ENCODE measurements at places on chromosomes 3 and 15.
A peak's percentile ranks its signal among the peaks of the same experiment; 100 is the strongest.

DNA sequence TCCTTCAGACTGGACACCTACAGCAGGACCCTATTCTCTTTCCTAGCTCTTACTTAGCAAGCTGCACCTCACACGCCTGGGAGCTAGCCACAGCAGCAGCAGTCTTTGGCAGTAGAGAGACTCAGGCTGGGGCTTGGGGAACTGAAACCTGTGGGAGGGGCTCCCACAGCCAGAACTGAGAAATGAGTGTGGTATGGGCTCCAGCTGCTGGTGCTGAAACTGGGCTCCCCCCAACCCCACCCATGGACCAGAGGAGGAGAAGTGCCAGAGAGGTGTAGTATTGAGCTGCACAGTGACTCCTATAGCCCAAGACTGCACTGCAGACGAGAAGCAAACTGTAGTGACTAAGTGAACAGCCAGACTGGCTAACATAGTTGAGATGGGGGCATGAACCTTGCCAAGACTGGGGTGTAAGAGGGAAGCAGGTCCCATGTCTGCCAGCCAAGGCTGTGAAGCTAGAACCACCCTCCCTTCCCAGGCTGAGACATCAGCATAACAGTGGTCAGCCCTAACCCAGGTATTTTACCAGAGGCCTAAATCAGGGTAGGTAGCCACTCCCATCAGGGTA lies 62.5 kb downstream of the MYO5A start:
- peak; percentile 89 for DNase-seq

- DNase-seq = no peak
Measured at GRCh38 chr15:28994831-28995596, 109.2 kb downstream of the APBA2 start.

DNA sequence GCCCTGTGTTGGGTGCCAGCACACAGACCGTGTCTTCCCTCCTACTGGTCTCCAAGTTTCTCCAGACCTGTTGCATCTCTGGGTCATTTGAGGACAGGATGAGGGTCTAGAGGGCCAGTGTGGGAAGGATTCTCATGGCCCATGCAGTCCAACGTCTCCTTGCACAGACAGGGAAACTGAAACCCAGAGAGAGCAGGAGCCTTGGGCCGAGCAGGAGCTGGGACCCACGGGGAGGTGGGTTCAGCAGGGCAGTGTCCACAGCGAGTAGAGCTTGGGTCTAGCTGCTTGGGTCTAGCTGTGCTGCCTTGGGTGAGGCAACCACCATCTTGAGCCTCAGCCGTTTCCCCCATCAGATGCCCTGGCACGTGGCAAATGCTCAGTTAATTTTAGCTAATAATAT lies 32.3 kb downstream of the HDAC11 start:
- no peak for DNase-seq

DNA sequence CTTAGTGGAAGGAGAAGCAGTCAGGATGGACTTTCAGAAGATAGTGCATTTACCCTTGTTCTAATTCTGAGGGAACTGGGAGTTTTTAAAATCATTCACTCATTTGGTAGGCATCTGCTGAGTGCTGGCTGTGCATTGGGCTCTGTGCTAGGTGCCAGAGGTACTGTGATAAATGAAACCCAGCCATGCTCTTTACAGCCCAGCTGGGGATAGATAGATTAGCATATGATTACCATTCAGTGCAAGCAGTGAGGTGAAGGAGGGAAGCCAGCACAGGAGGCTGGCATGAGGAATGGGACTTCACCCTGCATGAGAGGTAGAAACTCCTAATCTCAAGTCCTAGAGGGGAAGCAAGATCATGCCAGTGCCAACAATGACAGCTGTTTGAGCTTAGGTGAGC lies 361.9 kb upstream of the TRIM42 start:
- DNase-seq = no peak

DNA sequence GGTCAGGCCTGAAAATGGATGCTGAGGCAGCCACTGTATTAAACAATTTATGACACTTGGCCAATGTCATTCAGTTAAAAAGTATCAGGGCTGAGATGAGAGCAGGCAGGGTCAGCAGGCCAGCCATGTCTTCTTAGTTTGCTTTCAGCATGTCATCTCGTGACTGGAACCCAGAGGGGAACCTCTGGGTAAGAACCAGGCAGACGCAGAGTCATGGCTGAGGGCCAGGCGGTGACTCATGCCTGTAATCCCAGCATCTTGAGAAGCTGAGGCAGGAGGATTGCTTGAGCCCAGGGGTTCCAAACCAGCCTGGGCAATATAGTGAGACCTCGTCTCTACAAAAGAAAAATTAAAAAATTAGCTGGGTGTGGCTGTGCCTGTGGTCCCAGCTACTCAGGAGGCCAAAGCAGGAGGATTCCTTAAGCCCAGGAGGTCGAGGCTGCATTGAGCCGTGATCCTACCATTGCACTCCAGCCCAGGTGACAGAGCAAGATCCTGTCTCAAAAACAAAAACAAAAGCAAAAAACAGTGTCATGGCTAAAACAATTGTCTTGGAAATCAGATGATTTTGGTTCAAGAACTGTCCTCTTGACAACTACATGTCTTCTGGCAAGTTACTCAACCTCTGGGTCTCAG lies 11.7 kb downstream of the BCL2L10 start:
- DNase-seq = no peak

GRCh38 chr15:37425541-37425940 lies 325.2 kb upstream of the MEIS2 start:
- DNase-seq = no peak

DNA sequence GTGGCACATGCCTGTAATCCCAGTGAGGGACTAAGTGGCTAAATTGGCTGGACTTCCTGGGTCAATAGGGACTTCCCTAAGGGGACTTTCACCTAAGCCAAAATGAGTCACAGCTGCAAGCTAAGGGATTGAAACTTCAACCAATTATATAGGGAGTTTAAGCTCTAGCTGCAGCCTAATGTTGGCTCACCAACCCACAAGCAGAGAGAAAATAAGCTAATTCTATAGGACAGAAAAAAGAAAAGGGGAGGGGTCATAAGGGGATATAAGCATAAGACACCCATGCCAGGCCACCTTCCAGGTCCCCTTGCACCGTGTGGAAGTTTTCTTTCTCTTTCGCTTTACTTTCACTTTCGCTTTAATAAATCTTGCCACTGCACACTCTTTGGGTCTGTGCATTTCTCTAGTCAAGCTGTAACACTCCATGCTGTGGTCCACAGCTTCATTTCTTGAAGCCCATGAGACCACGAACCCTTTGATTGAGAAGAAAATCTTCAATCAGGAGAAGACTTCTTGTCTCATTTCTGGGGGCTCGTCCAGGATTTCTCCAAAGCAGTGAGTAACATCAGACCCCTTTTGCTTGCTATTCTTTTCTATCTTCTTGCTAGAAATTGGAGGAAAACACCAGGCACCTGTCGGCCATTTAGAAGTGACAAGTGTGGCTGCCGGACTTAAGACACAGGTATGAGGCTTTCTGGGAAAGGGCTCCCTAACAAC lies 192.3 kb downstream of the IGSF11 start:
- no peak for DNase-seq

GRCh38 chr15:39326306-39326975 lies 254.4 kb upstream of the THBS1 start:
- no peak for DNase-seq

DNA sequence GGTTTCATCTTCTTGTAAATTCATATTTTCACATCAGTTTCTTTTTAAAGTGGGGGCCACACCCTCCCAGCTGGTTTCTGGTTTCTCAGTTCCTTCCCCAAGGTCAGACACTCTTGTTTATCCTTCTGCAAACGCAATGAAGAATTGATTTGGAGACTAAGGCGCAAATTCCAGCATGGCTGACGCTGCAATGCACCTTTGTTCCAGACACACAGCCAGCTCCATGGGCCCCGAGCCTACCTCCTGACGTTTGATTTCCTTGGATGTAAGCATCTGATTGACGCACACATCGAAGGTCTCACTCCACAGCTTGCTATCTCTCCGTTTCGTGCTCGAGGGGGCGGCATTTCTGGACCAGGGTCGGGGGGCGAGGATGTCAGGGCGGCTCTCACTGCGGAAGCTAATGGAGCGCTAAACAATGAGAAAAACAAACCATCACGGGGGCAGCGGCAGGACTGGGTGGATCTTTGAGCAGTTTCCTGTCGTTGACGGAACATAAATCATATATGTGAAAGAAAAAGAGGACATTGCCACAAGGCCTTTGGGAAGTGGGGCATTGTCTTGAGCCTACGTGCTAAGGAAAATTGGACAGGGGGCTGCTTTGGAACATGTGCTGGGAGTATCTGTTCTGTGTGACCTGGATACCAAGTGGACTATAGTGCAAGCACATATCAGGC lies 46.9 kb downstream of the ARHGEF3 start:
- peak; percentile 43 for DNase-seq

DNA sequence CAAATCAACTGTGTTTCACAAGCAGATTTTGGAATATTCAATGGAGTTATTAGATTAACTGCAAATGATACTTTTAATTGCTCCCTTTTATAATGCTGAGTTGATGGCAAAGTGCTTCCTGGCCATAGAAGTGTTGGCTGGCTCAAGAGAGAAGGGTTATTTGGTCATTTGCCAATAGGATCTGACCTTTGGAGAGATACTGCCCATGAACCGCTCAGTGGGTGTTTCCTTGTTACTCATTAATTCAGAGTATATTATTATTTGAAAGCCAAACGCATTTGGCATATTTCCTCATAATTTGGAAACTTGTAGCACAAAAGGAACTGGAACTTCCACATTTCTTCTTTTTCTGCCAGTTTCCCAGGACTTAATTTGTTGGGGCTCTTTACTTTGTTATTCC lies 234.7 kb downstream of the CDIN1 start:
- DNase-seq = no peak

DNA sequence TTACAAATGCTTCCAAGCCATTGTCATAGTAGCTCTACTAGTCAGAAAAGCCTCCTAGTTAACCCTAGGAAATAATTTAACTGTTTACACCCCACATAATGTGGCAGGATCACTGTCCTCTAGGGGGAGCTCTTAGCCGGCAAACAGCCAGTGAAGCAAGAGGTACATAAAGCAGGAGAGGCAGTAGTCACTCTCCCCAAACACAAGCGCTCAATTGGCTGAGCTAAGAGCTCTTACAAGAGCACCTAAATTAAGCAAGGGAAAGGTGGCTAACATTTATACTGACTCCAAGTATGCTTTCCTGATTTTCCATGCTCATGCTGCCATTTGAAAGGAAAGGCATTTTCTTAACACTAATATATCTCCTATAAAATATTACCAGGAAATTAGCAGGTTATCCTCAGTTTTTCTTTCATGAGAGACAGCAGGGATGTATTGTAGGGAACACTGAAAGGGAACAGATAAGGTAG lies 37.6 kb downstream of the NCEH1 start:
- peak; percentile 50 for DNase-seq

- DNase-seq = peak; percentile 8
Measured at GRCh38 chr3:126153695-126154360, 26.6 kb downstream of the ALDH1L1 start.

- DNase-seq = no peak
Measured at GRCh38 chr3:120557115-120557514, 39.0 kb upstream of the NDUFB4 start.

DNA sequence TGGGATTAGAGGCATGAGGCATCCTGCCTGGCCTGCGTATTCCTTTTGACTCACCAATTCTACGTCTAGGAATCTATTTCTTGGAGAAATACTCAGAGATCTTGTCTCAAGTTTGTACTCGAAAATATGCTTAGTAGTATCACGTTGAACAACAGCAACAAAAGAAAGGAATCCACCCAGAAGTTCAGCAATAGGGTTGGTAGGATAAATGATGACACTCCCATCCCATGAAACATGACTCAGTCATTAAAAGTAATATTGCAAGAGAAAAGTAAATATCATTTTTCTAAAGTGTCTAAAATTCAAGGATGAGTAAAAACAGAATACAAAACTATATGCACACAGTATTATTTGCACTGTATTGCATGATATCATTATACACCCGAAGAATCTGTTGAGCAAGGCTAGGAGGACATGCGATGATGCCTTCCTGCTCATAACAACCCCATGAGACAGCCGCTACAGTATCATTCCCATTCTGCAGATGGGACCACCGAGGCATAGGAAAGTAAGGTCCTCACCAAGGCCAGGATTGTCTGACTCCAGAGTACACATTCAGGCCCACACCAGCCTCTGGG lies 61.5 kb downstream of the SLC6A1 start:
- DNase-seq = no peak

GRCh38 chr3:180990505-180990904 lies 969 bp upstream of the DNAJC19 start:
- no peak for DNase-seq

DNA sequence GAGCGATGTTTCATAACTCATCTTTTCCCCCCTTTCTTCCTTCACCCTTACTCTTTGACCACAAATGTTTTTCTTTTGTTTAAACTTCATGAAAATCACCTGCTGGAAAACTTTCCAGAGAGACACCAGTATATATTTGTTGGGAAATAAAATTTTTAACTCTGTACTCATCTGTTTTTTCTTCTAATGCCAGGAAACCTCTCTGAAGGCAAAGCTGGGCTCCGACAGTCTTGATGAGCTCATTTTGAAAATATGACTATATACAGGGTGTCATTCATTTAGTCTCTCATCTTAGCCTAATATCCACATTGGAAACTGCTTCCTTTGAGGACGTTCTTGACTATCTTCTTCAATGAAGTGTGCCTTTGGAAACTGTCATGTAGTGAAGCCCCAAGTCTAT lies 339.6 kb upstream of the ROBO2 start:
- DNase-seq = no peak

DNA sequence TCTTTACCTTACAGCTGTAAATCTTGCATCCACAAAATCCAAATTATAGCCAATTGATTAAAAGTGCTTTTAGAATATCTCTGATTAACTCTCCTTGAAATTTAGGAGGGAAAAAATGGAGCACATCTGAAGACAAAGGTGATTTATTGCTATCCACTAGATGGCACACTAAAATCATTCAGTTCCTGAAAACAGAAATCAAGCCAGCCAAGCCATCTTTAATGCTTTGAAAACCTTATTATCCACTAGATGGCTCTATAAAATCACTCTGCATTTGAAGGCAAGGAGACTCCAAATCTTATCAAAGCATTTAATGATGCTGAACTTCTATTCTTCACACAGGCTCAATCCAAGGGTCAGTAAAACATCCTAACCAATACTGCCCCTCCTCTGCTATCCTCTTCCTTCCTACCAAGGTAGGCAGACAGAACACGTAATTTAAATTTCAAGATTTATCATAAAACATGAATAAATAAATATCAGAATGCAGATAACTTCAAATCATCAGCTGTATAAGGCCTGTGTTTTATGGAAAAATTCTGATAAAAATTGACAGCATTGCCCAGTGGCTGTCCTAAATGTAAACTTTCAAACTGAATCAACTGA lies 48.4 kb downstream of the GOLIM4 start:
- DNase-seq = peak; percentile 57

- DNase-seq = peak; percentile 35
Measured at GRCh38 chr3:189512039-189512438, 119.2 kb upstream of the TP63 start.

- DNase-seq = no peak
Measured at GRCh38 chr15:94924057-94924456, 692.7 kb downstream of the MCTP2 start.

GRCh38 chr3:6717026-6717943 lies 143.6 kb upstream of the GRM7 start:
- peak; percentile 28 for DNase-seq

- DNase-seq = no peak
Measured at GRCh38 chr15:64580696-64581407, 120.5 kb downstream of the ZNF609 start.

- DNase-seq = no peak
Measured at GRCh38 chr3:120855665-120856437, 52.2 kb upstream of the STXBP5L start.

GRCh38 chr3:108804437-108804836 lies 18.1 kb upstream of the TRAT1 start:
- no peak for DNase-seq

Measured in GM10248 (cell line).